ENCODE measurements at places on chromosomes 3 and 15. TPM values are rescaled to one million over a fixed set of nuclear protein-coding genes. Genes with fewer than 3 reads are reported as not detected.

DNA sequence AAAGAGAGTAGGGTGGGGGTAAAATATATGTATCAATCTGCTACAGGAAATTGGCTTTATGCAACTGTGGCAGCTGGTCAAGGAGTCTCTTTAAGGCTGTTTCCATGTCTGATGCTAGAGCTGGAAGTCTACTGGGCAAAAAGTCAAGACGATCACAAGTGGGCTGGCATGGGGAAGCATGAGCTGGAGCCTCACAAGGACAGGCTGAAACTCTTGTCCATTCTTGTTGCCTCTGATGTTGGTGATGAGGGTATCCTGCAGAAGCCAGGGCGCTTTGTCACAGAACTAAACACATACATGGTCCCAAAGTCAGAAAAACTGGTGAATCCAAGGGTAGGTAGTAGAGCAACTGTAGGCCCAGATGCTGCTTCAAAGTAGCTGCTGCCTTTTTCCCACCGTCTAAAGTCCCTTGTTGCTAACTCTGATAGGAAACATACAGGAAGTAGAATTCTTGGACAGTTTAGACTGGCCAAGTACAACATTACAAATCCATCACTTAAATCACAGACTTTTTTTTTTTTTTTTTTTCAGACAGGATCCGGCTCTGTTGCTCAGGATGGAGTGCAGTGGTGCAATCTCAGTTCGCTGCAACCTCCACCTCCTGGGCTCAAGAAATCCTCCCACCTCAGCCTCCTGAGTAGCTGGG lies 54.2 kb downstream of the RPL39L start:
- no peak for DNase-seq

Gene MPI
- 75.7 TPM for total RNA-seq

DNA sequence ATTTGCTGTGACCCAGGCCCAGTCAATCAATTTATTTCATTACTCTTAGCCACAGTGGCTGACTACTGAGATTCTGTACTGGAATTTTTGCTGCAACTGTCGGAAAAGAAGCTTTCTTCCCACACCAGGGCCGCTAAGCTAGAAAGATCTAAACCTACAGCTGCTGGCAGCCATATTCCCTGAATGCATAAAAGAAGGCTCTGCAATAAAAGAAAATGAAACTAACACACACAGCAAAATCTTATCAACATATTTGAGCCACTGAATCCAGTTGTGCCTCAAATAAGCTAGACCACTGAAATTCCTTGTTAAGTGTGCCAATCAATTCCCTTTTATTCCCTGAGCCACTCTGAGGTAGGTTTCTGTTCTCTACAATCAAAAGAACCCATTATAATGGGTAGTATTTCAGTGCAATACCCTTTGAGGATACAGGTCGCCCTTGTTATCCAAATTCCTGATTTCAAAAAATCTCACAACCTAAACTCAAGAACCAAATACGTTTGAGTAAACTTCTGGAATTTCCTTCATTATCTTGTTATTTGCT lies 60.3 kb downstream of the MYO9A start:
- DNase-seq, result no peak

- DNase-seq, result peak; percentile 94
Observed at GRCh38 chr15:74402873-74403587, 30.7 kb downstream of the SEMA7A start.

Gene C3orf22
- total RNA-seq, result not detected
